Posterior vena cava (tissue), 2 donors: ENCODE measurements at places on chromosomes 5 and 9. TPM values are rescaled to one million over a fixed set of nuclear protein-coding genes. Genes with fewer than 3 reads are reported as not detected.

- DNase-seq: no peak
Observed at GRCh38 chr5:83503662-83504061, 32.1 kb downstream of the VCAN start.

GRCh38 chr9:123894822-123895221, 35.1 kb downstream of the DENND1A start:
- DNase-seq: no peak

DNA sequence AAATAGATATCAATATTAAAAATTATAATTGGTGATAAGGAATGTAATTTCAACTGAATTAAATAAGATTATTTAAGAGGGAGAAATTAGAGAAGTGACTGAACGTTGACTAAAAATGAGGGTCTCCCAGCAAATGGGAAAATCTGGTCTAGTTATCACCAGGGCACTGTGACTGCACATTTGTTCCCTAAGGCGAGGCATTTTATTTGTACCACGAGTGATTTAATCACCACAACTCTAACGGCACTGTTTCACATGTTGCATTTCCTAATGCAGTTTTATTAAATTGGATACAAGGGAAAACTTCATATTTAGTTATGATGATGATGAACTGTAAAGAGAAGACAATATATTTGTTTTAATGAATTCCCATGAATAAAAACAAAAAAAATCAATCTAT, 26.4 kb upstream of the FAM240B start:
- no peak for DNase-seq

DNA sequence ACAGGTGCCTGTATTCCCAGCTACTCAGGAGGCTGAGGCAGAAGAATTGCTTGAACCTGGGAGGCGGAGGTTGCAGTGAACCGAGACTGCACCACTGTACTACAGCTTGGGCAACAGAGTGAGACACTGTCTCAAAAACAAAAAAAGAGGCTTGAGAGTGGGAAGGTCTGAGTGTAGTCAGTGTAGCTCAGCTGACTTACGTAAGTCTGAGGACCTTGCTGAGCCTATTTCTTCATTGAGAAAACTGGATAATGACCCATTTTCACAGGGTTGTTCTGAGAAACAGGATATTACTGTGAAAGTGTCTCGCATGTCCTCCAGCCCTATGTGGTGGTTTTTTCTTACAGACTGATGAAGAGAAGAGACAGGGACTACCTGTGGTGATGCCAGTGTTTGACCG, 66.7 kb downstream of the WDR41 start:
- no peak for DNase-seq

DNA sequence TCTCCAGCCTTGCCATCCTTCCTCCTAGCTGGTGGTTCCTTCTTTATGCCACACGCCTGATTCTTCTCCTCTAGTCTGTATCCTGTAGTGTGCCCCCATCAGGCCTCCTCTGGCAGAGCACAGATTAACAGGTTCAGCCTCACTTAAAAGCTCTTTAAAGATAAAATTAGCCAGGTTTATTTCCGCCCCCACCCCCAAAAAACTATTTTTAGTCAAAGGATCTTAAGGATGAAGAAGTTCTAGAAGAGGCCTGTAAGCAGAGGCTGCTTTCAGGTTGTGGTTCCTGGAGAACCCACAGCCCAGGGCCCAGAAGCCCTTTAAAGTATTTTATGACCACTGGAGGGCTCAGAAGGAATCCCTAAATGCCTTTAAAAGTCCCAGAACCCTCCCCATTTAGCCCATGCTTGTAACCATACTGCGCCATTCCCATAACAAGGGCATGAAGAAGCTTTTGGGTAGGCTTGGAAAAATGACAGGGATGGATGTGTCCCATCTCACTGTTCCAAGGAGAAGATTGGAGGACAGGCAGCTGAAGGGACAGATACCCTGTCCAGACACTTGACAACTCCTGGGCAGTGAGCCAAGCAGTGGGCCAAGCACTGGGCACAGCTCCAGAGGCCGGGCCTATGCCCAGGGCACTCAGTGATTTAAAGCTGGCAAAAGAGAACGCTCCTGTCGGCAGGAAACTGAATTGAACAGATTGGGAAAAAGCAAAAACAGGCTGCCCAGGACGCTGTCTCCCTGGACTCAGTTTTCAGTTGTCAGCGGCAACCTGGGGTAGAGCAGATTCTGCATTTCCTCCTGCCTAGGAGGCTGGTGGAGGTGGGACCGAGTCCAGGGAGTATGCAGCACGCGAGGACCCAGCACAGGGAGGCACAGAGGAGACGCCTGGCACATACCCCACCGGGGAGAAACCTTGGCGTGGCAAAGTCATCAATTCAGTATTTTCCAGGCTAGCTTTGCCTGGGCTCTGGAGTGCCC, 106.3 kb upstream of the SSBP2 start:
- DNase-seq: peak; percentile 83

GRCh38 chr5:77337686-77338085, 127.2 kb downstream of the PDE8B start:
- no peak for DNase-seq

GRCh38 chr9:36888551-36888950, 145.5 kb downstream of the PAX5 start:
- DNase-seq: peak; percentile 30

DNA sequence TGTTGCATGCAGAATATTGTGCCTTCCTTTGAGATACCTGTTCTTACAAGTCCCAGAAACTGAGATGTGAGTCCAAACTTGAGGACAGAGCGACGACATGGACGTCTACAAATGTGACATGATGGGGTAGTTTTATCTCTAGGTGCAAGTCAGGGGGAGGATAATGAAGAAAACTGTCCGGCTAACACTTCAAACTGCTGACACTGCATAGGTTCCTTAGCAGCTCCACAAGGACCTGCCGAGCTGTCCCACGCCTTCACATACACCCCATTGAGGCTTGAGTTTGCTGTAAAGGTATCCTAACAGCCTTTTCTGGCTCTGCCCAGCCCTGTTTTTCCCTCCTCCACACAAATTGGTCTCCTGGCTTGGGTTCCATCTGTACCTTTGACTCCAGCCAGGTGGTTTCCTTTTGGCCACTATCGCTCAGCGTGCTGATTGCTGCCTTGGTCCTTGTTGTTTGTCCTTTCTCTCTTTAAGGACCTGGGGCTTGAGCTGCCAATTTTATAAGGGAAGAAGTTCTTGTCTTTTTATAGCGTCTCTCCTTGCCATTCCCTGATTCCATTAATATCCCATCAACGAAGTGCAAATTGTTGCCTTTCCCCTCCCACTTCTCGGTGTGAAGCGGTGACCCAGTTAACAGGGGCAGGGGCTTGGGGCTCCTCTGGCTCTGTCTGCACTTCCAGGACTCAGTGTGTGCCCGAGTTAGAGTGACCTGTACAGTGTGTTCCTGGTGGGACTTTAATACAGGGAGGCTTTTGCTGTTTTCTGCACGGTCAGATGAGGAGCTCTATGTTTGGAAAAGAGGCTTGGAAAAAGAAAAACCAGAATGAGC, 100.3 kb downstream of the PCSK1 start:
- DNase-seq: no peak

GRCh38 chr9:34451545-34451944, 6.8 kb downstream of the FAM219A start:
- no peak for DNase-seq

DNA sequence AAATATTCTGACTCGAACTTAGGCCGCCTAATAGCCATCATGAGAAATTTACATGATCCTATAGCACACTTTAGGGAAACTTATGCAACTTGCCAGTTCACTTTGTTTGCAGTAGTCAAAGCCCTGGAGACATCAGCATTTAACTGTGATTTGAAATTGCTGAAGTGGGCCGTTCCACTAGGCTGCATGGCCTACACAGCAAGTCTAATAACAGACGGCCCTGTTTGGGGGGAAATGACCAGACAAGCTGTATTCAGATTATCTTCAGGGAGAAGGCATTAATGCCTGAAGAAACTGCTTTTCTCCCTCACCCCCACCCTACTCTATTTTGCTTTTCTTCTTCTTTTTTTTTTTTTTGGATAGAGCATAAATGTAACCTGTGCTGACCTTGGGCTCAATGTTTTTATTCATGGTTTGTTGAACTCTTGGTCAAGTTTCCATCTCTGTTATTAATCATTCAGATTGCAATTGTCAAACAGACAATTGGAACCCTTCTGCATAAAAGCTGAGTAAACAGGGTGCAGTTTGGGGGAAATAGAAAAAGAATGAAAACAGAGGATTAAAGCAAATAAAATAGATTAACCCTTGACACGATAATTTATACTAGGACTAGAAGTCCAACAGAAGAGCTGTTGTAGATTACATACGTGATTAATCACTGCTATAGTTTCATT, 1928.2 kb upstream of the WWC1 start:
- DNase-seq: no peak

- no peak for DNase-seq
Observed at GRCh38 chr5:169921949-169922348, 58.3 kb downstream of the INSYN2B start.

- no peak for DNase-seq
Observed at GRCh38 chr5:77957931-77958521, 181.9 kb upstream of the TBCA start.

GRCh38 chr5:150759334-150759583, 442 bp upstream of the DCTN4 start:
- no peak for DNase-seq

DNA sequence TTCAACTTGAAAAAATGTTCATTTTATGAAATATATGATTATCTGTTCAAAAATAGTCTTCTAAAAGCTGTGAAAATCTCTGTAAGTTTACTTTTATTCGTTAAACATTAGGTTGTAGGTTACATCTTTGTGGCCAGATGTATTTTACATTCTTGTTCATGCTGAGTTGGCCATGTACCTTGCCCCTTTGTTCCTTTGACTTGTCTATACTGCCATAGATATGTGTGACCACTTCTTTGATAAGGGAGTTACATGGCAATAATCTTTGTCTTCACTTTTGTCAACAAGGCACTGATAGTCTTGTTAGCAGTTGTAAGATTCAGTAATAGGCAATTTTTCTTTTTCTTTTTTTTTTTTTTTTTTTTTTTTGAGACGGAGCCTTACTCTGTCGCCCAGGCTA, 15.9 kb downstream of the SEC24A start:
- DNase-seq: no peak

GRCh38 chr5:43338862-43339261, 25.6 kb upstream of the HMGCS1 start:
- DNase-seq: no peak

DNA sequence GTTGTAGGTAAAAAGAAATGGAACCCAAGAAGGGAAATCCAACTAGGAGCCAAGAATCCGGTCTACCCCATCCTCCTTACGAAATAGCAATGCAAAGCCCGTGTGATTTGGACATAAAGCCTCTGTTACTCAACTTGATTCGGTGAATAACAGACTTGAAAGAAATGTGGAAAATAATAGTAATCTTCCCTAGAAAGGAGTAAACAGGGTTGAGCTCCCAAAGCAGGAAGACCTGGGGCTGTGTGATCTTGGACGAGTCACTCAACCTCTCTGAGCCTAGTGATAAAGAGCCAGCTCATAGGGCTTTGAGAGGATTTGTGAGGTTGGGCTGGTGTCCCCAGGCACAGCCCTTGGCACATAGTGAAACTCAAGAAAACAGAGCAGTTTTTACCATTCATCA, 42.7 kb upstream of the IL17B start:
- no peak for DNase-seq

GRCh38 chr5:6722015-6722414, 8.8 kb downstream of the TENT4A start:
- peak; percentile 57 for DNase-seq

DNA sequence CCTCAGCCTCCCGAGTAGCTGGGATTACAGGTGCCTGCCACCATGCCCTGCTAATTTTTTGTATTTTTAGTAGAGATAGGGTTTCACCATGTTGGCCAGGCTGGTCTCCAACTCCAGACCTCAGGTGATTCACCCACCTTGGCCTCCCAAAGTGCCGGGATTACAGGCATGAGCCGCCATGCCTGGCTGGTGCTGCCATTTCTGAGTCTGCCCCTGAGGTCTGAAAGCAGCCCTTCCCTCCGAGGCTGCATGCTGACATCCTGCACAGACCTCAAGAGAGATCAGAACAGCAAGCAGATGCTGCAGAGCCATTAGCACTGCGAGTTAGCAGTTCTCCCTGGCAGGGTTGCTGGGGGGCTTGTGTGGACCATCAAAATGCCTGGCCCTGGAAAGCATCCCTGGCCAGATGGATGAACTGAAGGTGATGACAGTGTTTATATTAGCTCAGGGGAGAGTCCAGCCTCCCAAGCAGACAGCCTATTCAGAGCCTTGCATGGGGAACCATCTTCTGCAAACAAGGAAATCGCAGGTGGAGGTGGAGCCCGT, 176.5 kb upstream of the PANK3 start:
- no peak for DNase-seq

DNA sequence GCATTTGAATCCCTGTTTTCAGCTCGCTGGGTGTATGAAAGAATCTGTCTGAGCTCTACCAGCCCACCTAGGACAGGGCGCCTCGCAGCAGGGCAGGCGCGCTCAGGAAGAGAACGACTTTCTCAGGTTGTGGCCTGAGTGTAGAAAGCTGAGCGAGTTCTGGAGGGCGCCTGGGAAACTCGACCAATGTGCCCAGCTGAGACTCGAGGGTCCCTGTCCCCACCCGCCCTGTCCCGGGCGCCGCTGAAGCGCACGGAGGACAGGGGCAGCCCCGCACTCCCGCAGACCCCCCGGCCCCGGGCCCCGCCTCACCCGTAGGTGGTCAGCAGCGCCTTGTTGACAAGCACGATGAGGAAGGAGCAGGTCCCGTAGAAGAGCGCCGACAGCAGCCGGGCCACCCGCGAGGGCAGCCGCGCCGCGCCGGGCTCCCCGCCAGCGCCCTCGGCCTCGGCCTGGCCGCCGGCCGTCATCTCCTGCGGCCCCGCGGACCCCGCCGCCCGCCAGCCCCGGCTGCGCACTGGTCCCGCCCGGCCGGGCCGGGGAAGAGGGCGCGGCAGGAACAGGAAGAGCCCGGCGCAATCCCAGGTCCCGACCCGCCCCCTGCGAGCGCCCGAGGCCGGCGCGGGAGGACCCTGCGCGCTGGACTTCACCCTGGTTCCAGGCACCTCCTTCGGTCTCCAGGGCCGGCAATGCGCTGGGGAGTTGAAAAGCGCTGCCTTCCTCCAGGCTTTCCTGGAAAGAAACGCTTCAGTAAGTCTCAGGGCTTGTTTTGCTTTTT, at the start of gene SLC35D2:
Gene SLC35D2 (minus strand): TSS at position 547 of the 778 bp plus-strand sequence. CDS start 77 bp downstream, at position 470.
- DNase-seq: peak; percentile 89

The GDF9 gene
- 0.33 TPM for total RNA-seq

The STOM gene
- 371 TPM for total RNA-seq

The PTGS1 gene
- 30.2 TPM for total RNA-seq

The BTNL3 gene
- not detected for total RNA-seq

The COL15A1 gene
- 126 TPM for total RNA-seq

The CCDC183 gene
- 0.42 TPM for total RNA-seq
